ENCODE measurements at places on chromosomes 11 and 22.

DNA sequence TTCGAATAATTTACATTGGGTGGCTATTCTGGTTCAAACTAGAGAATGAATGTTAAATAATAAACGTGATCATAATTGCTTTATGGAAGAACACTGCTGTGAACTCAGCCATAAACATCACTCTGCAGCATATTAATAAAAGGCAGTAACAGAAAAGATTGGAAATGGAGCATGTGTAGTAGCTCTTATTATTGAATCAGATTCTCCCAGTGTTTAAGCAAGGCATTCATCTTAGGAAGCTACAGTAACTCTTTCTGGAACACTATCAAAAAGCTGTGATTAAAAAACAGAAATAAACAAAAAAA, 34.7 kb downstream of the ELMOD1 start:
- no peak for DNase-seq

DNA sequence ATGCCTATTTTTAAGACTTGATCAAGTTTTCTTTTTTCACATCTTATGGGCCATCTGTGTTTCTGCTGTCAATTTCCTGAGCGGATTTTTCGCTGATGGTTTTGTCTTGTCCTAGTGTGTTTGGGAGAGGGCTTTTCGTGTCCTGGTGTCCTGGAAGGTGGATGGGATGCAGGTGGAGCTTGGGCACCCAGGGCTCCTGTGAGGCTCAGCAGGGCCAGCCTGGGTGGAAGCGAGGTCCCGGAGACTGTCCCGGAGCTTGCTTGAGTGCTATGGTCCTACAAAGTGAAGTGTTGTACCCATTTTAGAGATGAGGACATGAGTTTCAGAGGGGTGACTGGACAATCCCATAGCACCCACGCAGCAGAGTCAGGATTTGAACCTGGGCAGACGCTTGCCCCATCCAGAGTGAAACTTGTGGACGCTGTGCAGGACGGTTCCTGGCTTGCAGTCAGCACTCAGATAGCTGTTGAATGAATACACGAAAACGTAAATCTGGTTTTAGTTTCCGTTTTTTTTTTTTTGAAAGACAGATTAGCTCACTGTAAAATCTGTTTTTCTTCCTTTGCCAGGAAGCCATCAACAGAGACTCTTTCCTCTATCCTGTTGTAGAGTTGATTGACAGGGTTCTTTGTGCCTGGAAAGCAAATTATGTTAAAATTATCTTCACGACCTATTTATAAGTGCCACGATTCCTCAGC, 64.1 kb downstream of the TBC1D22A start:
- DNase-seq: no peak

- no peak for DNase-seq
Observed at GRCh38 chr11:131618201-131618600, 247.8 kb downstream of the NTM start.

- no peak for DNase-seq
Observed at GRCh38 chr11:86463120-86463519, 88.4 kb downstream of the CCDC81 start.

DNA sequence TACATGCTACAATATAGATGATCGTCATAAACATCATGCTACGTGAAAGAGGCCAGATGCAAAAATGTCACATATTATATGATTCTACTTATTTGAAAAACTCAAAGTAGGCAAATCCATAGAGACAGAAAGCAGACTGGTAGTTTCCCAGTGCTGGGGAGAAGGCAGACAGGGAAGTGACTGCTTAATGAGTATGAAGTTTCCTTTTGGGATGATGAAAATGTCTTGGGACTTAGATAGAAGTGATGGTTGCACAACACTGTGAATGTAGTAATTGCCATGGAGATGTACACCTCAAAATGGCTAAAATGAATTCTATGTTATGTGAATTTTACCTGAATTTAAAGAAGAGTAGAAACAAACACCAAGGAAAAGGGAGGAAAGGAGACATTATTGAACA, 45.2 kb upstream of the EHF start:
- DNase-seq: no peak

- no peak for DNase-seq
Observed at GRCh38 chr22:50477923-50478322, 3.1 kb upstream of the SBF1 start.

- no peak for DNase-seq
Observed at GRCh38 chr22:17370026-17370765, 936 bp downstream of the CECR2 start.

DNA sequence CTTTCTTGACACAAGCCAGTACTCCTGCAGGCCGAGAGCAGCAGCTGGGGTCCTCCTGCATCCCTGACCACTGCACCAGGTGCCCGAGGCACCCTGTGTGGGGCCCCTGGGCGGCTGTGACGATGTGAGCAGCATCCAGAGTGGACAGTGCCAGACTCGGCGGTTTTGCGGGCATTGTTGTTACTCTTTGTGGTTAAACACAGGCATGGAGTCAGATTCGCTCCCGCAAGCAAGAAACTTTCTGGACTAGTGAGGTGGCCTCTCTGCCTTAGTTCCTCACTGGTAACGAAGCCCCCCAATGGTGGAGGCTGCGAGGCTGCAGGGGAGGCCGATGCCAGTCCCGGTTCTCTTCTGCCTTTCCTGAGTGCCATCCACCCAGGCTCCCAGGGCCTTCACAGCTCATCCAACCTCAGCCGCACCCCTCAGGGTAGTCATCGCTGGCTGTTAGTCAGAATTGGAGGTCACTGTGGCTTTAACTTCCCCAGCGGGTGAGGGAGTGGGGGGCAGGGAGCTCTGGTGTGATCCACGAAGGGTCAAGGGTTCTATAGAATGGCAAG, 3.7 kb upstream of the CLDN5 start:
- DNase-seq: no peak

DNA sequence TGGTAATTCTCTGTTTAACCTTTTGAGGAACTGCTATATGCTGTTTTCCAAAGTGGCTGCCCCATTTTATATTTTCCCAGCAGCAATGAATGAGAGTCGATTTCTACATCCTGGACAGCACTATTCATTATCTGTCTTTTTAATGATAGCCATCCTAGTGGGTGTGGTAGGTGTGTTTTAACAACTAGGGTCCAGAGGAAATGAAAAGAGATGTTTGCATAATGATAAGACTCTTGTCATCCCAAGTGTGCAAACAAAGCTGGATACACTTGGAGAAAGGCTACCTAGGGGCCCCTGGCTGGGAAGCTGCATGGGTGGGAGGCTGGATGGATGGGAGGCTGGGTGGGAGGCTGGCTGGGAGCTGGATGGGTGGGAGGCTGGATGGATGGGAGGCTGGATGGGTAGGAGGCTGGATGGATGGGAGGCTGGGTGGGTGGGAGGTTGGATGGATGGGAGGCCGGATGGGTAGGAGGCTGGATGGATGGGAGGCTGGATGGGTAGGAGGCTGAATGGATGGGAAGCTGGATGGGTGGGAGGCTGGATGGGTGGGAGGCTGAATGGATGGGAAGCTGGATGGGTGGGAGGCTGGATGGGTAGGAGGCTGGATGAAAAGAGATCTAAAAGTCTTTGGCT, 158.0 kb downstream of the DSCAML1 start:
- no peak for DNase-seq

DNA sequence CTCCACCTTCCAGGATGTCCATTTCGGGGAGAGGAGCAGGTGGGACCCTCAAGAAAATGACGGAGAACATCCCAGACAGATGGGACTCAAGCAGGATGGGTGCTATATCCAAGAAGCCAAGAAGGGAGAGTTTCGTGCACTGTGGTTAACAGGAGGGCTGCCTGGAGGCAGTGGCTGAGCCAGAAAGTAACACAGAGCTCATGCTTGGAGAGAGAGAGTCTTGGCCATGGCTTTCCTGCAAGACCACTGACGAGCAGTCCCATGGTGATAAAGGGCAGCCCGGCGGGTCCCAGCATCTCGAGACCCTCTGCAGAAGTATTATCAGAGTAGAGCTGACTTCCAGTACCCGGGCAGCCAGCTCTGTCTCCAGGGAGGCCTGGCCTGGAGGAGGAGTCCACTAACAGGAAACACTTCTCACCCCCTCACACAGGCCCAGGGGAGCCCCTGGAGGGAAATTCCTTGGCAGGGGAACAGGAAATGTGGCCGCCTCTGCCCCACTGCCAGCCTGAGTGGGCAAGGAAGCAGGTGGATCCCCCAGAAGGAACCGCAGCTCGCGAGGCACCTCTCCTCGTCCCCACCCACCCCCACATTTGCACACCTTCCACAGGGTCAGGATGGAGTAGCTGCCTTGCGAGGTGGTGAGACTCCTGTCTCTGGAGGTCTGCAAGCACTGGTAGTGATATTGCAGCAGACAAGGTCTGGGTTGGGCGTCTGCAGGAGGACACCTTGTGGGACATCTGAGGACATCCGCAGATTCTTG, 32.2 kb downstream of the CYTH4 start:
- peak; percentile 61 for DNase-seq

DNA sequence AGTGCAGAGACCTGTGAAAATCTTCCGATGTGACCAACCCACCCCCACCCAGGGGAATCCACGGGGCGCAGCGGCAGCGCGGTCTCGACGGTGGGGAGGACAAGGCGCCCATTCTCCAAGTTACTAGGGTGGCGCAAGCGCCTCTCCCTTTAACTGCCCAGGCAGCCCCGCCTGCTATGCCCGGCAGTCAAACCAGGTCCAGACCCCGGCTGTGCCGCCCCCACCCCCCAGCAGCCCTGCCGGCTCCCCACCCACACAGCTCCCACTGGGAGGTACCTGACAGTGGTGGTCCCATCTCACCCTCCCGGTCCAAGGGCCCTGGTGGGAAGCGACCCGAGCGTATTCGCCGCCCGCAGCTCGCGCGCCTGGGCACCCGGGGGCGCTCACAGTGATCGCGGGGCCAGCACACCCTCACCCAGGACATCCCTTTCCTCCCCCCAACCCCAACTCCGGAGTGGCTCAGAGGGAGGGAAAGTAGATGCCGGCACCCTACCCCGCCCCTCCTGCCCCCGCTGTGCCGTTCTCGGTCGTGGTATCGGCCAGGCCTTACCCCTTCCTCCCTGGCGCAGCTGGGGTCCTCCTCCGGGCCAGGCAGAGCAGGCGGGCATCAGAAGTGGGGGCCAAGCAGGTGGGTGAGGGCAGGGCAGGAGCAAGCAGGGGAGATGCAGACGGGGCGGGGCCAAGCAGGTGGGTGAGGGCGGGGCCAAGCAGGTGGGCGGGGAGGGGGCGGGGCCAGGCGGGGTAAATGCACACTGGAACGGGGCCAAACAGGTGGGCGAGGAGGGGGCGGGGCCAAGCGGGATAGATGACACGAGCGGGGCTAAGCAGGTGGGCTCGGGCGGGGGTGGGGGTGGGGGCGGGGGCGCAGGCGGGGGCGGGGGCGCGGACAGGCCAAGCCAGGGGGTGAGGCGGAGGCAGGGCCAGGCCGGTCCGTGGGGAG, at the start of gene TRPM5:
Gene TRPM5 (minus strand): TSS at position 634 of the 940 bp plus-strand sequence. CDS start 21,478 bp downstream, outside the sequence.
- DNase-seq: no peak

GRCh38 chr11:65440831-65441499, 18.4 kb downstream of the NEAT1 start:
- peak; percentile 95 for DNase-seq

DNA sequence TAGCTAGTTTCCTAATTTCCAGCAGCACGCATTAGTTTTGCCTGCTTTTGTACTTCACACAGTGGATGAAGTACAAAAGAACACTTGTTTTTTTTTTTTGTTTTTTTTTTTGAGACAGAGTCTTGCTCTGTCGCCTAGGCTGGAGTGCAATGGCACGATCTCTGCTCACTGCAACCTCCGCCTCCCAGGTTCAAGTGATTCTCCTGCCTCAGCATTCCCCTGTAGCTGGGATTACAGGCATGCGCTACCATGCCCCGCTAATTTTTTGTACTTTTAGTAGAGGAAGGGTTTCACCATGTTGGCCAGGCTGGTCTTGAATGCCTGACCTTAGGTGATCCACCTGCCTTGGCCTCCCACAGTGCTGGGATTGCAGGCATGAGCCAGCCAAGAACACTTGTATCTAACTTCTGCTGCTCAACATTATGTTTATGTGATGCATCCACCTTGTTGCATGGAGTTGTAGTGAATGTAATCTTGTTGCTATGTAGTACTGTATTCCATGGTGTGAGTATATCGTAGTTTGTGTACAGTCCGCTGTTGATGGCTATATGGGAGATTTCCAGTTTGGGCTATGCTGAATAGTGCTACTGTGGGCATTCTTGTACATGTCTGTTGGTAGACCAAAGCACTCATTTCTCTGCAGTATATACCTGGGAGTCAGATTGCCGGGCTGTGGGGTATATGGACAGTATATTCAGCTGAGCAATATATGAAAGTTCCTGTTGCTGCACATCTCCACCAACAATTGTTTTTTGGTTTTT, 17.3 kb downstream of the PACS1 start:
- no peak for DNase-seq

DNA sequence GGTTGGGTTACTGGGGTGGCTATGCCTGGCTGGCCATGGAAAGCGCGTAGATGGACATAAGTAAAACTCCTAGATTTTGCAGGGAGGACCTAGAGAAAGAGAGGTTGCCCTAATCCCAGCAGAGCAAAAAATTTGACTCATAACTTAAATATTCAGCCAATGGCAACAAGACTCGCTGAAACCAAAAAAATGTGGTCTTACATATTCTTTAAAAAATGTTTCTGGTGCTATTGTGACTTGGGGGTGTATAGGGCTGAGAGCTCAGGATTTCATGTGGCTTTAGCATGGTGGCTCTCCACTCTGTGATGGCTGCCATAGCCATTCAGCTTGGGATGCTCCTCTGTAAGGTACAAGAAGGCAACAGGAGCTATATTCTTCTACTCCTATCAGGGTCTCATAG, 27.2 kb upstream of the PDGFD start:
- no peak for DNase-seq

DNA sequence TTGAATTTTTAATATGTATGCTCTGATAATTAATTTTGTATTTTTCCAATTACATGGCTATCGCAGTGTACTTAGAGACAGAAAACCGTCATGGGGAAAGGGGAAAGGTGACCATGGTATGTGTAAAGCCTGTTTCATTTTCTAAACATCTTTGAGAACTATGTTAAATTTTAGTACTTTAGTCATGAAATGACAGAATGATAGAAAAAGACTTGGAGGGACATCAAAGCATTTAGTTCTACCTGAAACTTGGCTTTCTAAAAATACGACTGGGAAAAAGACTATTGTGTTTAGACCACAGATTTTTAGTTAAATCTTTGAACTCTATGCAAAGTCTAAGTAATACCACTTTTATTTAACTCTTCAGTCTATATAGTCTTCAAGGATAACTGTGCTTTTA, 54.1 kb downstream of the MAML2 start:
- peak; percentile 56 for DNase-seq

DNA sequence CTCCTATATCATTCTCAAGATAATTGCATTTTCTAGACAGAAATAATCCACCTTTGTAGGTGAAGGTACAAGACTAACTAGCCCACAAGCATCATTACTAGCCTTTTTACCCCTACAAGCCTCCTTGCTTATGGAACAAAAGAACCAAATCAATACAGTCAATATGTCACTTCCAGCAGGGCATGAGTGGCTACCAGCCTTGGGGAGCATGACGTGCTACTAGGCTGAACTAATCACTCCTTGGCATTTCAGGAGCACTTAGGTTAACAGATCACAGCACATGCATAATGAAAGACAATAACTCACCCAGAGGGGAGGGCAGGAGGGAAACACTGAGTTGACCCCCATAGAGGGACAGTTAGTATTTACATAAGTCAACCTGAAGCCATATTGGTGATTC, 2.7 kb downstream of the DRD2 start:
- DNase-seq: no peak

All from GM12865 (cell line).